LHCN-M2 (cell line): ENCODE measurements at places on chromosomes 11 and 22. TPM values are rescaled to one million over a fixed set of nuclear protein-coding genes. Genes with fewer than 3 reads are reported as not detected.
A peak's percentile ranks its signal among the peaks of the same experiment; 100 is the strongest.

DNA sequence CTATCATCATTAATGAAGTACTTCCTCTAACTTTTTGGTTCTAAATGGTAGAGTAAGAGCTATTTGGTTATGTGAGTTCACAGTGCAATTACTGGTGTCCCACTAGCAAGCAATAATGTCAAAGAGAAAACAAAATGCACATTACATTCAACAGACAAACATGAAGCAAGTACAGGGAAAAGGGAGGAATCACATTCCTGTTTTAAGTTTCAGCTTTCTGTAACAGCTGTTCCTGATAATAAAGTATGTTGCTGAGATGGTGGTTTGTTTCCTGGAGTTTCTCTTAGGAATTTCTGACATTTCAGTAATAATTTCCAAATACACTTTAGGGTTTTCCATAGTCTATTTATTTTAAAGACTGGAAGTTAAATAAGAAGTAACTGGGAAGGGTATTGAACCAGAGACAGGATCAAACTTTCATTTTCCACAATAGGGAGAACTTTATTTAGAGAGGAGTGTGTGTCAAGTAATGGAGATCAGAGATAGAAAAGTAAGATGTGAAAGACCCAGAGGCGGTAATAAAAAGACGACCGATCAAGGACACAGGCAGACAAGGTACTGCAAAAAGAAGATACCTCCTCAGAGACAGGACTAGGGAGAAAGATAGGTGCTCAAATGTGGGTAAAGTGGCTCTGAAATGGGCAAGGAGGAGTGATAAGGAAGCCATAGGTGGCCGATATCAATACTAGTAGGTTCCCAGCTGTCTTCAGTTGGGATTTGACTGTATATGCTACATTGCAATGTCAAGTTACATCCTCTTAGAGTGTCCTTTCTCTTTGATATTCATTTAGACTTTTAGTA, 20.8 kb upstream of the CLNS1A start:
- peak; percentile 62 for DNase-seq

GRCh38 chr11:127392575-127392974, 392.0 kb upstream of the KIRREL3 start:
- DNase-seq: no peak

- DNase-seq: no peak
Observed at GRCh38 chr11:105486929-105487328, 122.9 kb upstream of the GRIA4 start.

GRCh38 chr11:72856065-72856464, 41.9 kb downstream of the ATG16L2 start:
- no peak for DNase-seq

DNA sequence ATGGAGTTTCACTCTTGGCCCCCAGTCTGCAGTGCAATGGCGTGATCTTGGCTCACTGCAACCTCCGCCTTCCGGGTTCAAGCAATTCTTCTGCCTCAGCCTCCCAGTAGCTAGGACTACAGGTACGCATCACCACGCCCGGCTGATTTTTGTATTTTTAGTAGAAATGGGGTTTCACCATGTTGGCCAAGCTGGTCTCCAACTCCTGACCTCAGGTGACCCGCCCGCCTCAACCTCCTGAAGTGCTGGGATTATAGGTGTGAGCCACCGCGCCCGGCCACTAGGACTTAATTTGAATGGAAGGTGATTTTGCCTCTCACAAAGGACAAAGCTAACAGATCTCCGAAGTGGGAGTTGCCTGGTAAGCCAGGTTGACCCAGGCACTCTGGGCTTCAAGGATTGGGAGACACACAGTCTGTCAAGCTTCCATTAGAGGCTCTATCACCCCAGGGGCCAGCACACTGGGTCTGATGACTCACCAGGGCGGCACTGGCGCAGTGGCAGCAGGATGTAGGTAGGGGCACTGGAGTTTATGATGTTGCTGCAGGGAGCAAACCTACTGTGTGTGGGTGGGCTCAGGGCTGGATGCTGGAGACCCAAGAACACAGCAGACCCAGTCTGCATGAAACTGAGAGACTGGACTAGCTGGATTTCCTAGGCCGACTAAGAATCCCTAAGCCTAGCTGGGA, 17.8 kb upstream of the KCTD14 start:
- DNase-seq: no peak

DNA sequence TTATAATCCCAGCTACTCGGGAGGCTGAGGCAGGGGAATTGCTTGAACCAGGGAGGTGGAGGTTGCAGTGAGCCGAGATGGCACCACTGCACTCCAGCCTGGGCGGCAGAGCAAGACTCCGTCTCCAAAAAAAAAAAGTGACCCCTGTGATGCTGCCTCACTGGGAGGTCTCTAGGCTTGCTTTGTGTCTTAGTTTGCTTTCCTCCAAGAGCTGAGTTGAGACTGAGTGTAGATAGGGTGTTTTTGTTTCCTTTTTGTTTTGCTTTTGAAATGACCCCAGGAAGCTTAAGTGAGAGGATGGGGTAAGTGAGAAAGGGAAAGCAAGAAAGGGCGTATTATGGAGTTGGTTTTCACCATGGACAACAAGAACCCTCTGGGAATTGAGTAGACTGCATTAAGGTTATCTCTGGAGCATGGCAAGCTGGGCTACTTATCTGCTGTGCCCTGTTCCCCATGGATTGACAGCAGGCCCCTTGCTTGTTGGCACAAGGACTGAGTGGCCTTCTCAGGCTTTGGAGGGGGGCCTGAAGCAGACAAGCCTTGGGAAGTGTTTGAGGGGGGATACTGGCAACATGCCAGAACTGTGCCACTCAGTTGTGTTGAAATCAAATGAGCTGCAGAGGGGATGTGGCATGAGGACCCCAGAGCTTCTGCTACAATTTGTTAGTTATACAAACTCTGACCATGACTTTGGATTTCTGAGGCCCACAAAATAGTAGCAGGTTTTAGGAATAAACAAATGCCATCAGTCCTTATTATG, 300.6 kb upstream of the C11orf87 start:
- no peak for DNase-seq

DNA sequence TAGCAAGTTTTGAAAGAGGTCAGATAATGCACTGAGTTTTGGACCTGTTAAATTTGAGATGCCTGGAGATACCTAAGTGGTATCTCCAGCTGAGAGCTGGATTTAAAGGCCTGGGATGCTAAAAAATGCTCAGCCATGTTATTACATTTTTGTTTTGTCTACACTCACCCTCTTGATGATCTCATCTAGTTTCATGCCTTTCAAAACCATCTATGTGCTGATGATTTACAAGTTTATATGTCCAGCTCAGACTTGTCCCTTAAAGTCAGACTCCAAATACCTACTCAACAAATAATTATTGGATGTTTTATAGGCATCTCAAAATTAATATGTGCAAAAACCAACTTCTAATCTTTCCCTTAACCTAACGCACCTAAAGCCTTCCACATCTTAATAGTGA, 103.6 kb upstream of the OR9G4 start:
- no peak for DNase-seq

GRCh38 chr11:64489831-64490441, 101.1 kb upstream of the SLC22A12 start:
- peak; percentile 25 for DNase-seq

DNA sequence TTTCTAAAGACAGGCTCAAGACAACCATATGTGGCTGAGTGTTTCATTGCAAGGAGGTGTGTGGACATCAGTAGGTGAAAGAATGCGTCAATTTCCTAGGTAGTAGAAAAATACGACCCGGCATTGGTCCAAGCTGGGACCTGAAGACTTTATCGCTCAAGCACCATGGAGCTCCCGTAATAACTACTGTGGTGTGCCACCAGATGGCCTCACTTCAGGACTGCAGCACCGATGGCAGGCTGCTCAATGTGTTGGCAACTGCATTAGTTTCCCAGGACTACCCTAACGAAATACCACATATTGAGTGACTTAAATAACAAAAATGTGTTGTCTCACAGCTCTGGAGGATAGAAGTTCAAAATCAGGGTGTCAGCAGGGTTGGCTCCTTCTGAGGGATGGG, 72.4 kb upstream of the FAT3 start:
- no peak for DNase-seq

GRCh38 chr22:31742682-31743081, 7.2 kb downstream of the PRR14L start:
- no peak for DNase-seq

DNA sequence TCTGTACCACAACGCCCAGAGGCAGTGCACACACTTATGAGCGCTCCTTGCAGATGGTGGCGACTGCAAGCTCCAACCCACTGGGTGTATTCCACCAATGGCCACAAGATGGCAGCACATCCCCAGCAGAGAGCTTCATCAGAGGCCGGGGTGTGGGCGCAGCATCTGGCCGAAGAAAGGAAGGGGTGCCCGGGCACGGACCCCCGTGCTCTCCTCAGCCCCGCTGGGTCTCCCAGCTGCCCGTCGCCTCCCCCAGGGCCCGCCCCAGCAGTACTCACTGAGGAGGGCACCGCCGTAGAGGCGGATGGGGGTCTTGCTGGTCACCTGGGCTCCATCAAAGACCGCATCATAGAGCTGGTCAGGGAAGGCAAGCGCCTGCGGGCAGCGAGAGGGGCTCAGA, 14.2 kb downstream of the TP53I11 start:
- peak; percentile 66 for DNase-seq

- peak; percentile 73 for DNase-seq
Observed at GRCh38 chr22:31223786-31224191, 11.7 kb downstream of the LIMK2 start.

DNA sequence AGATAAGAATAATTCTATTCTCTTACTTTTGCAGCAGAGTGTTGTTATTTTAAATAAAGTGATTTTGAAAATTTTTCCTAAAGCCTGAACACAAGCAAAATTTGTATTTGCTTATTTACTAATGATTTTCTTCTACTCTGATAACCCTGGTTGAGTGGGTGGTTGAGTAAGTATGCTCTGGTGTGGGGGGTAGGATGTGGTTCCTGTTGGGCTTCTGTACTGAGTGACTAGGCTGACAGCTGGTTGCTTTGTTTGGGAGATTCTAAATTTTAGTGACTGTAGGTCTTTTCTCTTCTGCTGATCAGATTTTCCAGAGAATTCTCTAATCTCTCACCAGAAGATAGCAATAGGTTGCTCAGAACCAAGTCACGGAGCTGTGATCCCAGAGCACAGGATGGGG, 61.6 kb downstream of the METTL15 start:
- peak; percentile 86 for DNase-seq

DNA sequence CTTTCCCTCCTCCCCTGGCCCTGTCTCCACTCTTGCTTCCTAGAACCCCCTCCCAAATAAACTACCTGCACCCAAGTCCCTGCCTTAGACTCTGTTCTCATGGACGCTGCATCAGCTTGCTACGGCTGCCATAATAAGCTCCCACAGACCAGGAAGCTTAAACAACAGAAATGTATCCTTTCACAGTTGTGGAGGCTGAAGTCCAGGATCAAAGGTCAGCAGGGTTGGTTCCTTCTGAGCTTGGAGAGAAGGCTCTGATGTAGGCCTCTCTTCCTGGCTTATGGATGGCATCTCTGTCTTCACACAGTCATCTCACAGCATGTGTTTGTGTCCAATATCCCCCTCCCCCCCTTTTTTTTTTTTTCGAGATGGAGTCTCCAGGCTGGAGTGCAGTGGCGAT, 23.4 kb downstream of the CBX7 start:
- DNase-seq: no peak

- peak; percentile 14 for DNase-seq
Observed at GRCh38 chr11:120482149-120482548, 29.4 kb upstream of the GRIK4 start.

- peak; percentile 25 for DNase-seq
Observed at GRCh38 chr11:112999520-112999919, 38.3 kb downstream of the NCAM1 start.

- no peak for DNase-seq
Observed at GRCh38 chr11:99080154-99080553, 59.4 kb downstream of the CNTN5 start.

- DNase-seq: no peak
Observed at GRCh38 chr11:9899676-9900075, 235.8 kb downstream of the SWAP70 start.

GRCh38 chr11:16173798-16174197, 182.5 kb downstream of the SOX6 start:
- no peak for DNase-seq

GRCh38 chr11:100887659-100888058, 200.6 kb downstream of the ARHGAP42 start:
- DNase-seq: no peak

GRCh38 chr11:12376259-12377081, 901 bp upstream of the PARVA start:
- peak; percentile 91 for DNase-seq

- DNase-seq: no peak
Observed at GRCh38 chr11:105344938-105345337, 205.4 kb upstream of the CARD18 start.

DNA sequence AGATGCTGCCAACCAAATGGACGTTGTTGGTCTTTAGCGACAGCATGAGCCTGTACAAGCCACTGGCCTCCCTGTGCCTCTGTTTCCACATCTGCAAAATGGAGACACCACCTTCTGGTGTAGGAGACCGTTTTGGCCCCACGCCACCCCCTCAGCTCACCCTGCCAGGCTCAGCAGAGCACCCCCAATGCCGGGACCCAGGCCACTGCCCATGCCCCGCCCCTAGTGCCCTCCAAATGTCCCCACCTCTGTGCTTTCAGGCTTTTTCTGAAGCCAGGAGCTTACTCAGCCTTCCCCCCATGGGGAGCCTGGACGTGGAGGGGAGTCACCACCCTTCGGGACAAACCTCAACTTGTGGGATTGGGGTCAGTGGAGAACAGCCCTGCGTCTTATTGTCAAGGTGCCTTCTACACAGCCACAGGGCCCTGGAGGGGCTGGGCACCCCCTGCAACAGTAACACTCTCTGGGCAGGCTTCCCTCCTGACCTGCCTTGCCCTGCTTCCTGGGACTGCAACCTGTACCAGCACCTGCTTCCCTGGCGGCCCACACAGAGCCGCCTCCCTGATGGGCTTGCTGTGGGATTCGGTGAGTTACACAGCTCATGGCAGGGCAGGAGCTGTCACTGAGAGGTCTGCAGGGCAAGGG, 24.6 kb upstream of the RTL6 start:
- no peak for DNase-seq

- peak; percentile 71 for DNase-seq
Observed at GRCh38 chr11:119144825-119145486, 3.9 kb upstream of the ABCG4 start.

Gene OSM
- total RNA-seq: not detected in 2 replicates

Gene OR5P2
- total RNA-seq: not detected in 2 replicates

Gene NRXN2
- total RNA-seq: 34.0 and 50.4 TPM in 2 replicates

Gene CCDC73
- not detected in 2 replicates for total RNA-seq

Gene KRTAP5-7
- total RNA-seq: not detected in 2 replicates

Gene TMEM121B
- 0.13 and 0.29 TPM in 2 replicates for total RNA-seq

Gene RAB39A
- 0.58 TPM in 1 of 2 replicates, not detected in the other for total RNA-seq

Gene CARNS1
- total RNA-seq: 0.32 and 0.40 TPM in 2 replicates

Gene ZNF74
- 9.8 and 9.9 TPM in 2 replicates for total RNA-seq

Gene ZBTB3
- total RNA-seq: 6.7 and 9.2 TPM in 2 replicates

Gene LRRC4C
- total RNA-seq: not detected in 2 replicates

Gene CASP5
- not detected in 2 replicates for total RNA-seq

Gene FAM89B
- total RNA-seq: 49.6 and 67.9 TPM in 2 replicates
